ENCODE measurements at places on chromosomes 5 and 9.

DNA sequence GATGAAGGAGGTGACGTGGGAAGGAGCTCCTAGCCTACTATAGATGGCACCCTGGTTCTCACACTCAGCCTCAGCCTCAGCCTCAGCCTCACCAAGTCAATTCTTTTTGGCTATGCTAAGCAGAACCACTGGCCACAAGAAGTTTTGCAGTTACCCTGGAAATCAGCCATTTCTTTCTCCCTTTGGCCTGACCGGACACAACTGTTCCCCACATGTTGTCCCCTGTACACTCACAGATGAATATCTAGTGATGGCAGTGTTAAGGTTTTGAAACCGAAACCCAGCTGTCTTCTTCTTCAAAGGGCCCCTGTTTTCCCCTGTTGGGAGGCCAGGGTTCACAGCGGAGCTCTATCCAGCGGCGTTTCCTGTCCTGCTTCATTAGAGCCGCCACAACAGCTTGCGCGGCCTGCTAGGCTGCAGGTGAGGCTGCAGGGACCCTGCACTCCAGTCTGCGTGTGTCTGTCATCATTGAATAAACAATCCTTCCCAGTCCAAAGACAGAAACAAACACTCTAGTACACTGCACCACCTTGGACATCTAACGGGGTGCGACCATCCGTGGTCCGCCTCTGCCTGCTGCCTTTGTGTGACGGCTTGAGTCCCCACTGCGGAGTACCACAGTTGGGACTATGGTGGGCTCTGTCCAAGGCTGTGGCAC is 250.5 kb downstream of the DENND1A start:
- peak; percentile 38 for DNase-seq

- no peak for DNase-seq
These were observed 117.9 kb upstream of the FST start for GRCh38 chr5:53362521-53362941.

DNA sequence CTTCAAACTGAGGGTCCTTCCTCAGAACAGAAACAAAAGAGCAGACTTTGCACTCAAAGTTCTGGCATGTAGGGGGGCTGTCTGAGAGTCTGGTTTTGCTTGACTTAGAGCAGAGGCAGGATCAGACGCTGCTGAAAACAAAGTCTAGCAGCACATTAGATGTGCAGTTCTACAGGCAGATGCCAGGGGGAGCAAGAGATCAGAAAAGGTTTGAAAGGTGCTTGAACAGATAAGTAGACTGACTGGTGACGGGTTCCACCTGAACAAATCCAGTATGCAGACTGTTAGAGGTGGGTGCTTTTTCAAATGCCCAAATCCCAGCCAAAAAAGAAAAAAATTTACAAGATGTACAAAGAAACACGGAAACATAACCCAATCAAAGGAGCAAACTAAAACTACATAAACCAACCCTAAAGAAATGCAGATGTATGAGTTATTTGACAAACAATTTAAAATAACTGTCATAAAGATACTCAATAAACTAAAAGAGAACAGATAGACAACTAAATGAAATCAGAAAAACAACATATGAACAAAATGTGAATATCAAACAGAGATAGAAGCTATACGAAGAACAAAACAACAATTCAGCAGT is 194.7 kb upstream of the FREM1 start:
- peak; percentile 36 for DNase-seq

DNA sequence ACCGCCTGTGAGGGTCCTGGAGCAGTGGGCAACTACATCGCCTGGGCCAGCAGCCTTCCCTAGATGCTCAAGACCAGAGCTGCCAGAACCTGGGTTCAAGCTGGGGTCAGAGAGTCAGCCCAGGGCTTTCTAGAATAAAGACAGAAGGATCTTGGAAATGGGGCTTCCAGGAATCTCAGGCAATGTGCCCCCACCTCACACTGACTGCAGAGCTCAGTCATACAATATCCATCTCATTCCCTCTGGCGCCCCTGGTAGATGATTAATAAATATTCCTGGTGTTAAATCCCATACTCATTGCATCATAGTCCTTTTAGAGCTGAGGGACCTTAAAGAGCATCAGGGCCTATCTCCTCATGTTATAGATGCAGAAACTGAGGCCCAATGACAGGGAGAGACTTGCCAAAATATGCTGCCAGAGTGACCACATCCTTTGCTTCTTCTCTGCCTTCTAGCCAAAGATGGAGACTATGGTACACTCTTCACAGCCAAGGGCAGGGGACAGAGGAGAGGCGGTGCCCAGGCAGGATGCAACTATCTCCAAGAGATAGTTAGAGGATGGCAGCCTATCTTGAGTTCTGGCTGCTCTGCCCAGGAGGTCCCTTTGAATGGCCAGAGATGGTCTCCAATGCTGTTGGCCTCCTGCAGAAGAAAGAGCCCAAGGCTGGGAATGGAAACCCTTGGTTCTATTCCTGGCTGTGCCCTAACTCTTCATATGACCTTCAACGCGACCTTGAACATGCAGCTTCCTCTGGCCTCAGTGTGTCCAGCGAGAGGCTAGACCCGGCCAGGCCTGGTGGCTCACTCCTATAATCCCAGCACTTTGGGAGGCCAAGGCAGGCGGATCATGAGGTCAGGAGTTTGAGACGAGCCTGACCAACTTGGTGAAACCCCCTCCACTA is 36.2 kb upstream of the IL17B start:
- DNase-seq: no peak

- DNase-seq: no peak
These were observed 49.7 kb downstream of the GNAQ start for GRCh38 chr9:77981907-77982306.

DNA sequence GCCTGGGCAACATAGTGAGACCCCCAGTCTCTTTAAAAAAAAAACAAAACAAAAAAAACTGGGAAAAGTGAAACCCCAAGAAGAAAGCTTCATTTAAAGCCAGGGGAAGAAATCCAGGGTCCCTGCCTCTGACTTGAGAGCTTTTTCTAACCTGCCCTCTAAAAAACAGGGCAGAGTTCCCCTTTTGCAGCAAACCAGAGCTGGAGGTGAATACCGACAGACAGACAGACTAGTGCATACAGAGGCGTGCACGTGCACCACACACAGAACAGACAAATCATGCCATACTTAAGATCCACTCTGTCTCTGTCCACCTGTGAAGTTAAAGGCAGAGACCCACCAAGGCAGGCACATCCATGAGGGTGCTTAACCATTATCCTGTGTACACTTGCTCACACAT is 11.7 kb upstream of the AQP3 start:
- no peak for DNase-seq

GRCh38 chr9:104854613-104855012 is 73.3 kb downstream of the ABCA1 start:
- no peak for DNase-seq

GRCh38 chr9:35658968-35659220 is 802 bp downstream of the CCDC107 start:
- DNase-seq: no peak

DNA sequence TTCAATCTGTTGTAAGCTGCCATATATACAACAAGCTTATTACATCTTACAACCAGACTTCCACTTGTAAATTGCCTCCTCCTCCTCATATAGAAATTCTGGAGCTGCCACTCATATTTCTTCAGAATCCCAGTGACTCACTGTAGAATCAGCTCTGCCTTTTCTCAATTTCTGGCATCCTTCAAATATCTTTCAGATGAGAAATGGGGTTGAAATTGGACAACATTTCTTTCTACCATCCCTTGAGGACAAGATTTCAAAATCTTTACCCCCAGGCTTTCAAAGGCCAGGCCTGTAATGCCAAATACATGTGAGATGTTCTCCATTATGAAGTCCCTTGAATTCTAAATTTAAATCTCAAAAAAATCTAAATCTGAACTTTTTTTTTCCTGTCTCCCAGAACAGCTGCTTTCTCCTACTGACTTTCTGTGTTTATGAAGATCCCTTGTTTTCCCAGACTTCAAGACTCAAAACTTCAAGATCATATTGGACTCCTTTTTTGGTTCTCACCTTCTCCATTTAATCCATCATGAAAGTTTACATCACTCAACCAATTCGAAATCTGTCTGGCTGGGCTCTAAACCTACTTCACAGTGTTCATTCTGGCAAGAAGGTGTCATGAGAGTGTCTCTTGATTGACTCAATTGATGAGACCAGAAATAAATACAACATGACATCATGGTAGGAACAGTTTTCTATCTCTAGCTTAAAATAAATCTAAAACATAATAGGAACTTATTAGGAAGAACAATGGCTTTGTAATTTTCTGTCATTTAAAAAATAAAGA is 109.8 kb downstream of the HMHB1 start:
- DNase-seq: no peak

- DNase-seq: no peak
These were observed 17.8 kb downstream of the LRRC8A start for GRCh38 chr9:128899566-128900322.

GRCh38 chr9:81848472-81848871 is 79.8 kb upstream of the SPATA31D4 start:
- no peak for DNase-seq

DNA sequence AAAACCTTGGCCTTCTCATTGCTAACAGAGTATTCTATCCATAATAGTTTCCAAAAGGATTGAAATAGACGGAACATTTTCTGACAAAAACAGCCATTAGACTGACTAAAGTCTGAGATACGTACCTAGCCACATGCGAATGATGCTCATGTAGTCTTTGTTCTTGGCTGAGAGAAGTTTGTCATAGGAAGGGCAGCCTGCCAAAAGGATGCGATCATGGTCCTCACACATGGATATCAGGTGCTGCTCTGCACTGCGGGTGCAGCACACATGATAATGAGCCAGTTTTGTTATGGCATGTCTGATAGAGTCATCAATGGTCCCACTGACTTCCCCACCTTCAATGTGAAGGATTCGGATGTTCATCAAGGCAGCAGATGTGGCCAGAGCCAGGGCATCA is 12.3 kb downstream of the GNE start:
- DNase-seq: no peak

DNA sequence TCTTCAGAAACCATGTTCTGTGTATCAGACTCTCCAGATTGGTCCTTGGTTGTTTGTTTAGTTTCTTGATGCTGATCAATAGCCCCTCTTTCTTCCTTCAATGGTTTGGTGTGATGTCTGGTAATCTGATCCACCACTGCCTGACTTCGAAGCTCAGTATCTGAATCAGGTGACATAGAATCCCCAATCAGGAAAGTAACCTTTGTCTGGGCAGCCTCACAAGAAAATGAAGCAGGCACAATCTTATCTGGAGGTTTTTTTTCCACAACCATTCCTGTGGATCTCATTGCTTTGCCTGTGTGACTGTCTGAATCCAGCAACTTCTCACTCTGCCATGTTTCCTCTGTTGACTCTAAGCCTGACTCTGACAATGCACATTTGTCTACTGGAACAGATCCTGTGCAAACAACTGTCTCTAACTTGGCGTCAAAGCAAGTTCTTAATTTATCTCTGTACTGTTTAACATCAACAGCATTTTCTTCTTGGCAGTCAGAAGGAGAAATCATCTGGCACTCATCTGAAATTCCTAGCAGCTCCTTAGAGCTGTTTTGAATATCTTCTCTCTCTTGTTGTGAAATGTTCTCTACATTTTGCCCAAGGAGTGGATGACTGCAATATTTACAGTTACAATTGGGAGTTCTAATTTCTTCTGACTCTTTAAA is 37.1 kb upstream of the RAPGEF6 start:
- no peak for DNase-seq

DNA sequence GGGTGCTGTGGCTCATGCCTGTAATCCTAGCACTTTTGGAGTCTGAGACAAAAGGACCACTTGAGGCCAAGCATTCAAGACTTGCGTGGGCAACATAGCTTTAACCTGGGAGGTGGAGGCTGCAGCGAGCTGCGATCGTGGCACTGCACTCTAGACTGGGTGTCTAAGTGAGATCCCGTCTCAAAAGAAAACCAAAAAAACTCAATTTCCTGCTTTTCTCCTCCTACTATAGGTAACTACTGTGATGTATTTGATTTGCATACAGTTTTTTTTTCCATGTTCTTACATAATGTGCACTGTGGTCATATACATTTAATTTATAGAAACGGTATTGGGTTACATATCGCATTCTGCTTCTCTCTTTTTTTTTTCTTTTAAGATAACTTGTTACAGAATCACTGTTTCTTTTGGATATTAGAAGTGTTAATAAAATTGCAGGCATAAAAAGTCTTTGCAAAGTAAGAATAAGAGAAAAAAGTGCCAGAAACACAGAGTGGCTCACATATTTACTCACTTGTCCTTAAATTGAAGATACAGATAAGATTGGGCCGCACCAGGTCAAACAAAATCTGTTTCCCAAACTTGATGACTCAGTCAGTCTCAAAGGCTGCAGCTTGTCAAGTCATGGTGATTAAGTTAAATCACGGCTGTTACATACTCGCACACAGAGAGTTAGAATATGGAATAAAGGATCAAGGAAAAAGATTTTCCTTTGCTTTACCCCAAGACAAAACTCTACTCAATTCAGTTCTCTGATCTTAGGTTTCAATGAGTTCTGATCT is 2.0 kb upstream of the PTGR1 start:
- no peak for DNase-seq

DNA sequence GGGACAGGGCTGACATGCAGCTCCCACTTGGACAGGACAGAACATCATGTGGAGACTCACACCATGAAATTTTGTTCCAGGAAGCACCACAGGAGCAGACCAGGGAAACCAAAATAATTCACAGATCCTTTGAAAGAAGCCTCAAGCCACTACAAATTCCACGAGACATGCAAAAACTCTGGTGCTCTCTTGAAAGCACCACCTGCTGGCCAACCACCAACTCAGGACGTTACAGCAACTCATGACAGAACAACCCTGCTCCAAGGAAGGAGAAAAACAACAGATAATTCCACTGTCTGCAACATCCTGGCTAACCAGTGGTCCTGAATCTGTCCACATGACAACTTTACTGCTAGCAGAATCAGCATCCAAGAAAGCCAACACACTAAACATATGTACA is 516.0 kb downstream of the SPATA31D1 start:
- no peak for DNase-seq

- DNase-seq: no peak
These were observed 11.7 kb upstream of the CARNMT1 start for GRCh38 chr9:75039801-75040200.

- DNase-seq: no peak
These were observed 147.4 kb upstream of the LRRTM2 start for GRCh38 chr5:139022528-139022927.

GRCh38 chr5:30638899-30639298 is 554.6 kb upstream of the CDH6 start:
- DNase-seq: no peak

DNA sequence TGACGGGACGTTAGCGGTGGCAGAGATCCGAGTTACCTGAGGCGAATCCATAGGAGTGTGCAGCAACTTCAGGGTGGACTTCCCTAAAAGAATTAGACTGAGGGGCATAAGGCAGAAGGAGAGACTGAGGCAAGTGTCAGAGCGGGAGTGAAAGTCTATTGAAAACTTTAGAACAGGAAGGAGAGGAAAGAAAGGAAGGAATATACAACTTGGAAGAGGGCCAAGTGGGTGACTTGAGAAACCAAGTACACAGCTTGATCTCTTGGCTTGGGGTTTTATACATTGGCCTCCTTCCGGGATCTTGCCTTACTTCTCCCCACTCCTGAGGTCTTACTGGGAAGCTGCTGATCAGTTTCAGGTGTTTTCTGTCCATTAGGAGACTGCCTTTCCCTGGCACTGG is 84.9 kb downstream of the SNX18 start:
- no peak for DNase-seq

All from T-helper 1 cell (primary cell).